ENCODE measurements at places on chromosomes 3 and 15.

- DNase-seq: no peak
Observed at GRCh38 chr3:47520756-47521155, 7.2 kb upstream of the ELP6 start.

DNA sequence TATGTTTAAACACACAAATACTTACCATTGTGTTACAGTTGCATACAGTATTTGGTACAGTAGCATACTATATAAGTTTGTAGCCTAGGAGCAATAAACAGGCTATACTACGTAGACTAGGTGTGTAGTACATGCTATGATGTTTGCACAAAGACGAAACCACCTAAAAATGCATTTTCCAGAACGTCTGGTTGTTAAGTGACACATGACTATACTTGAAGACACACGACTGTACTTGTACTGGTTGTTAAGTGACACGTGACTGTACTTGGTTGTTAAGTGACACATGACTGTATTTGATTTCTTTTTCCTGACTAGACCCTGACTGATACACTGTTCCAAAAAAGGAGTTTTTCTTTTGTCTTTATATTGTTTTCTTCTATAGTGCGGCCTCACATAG, 34.1 kb downstream of the RAB8B start:
- no peak for DNase-seq

GRCh38 chr15:50137893-50138292, 18.9 kb upstream of the ATP8B4 start:
- no peak for DNase-seq

- no peak for DNase-seq
Observed at GRCh38 chr15:58795825-58796224, 24.7 kb downstream of the MINDY2 start.

- DNase-seq: no peak
Observed at GRCh38 chr15:85913461-85913860, 118.7 kb upstream of the KLHL25 start.

DNA sequence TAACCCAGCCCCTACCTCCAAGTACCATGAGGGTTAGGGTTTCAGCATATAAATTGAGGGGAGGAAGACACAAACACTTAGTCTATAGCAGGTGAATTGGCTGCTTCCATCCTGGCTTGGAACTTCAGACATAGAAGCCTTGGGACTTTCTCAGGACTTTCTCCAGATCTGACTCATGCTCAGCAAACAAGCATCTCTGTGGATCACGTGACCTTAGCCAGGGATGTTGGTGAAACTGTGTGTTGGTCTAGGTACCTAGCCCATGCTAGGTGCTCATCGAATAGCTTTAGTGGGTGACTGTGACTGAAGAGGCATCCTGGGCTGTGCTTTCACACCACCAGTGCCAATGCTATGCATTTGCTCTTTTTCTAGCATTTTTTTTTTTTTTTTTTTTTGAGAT, 58.9 kb downstream of the CD47 start:
- no peak for DNase-seq

DNA sequence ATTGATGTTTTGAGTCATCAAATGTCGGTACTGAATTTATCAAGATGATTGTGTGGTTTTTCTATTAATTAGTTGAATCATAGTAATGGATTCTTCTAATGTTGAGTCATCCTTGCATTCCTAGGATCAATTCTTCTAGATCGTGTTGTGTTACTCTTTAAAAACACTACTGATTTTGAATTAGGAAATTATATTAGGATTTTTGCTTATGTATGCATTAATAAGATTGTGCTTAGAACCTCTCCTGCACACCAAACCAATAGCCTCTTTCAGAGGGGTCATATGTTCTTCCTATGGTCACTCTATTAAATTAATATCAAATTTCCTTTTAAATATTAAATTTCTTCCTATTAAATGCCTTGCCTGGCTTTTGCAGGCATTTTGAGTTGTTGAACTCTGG, 151.7 kb upstream of the TOPAZ1 start:
- no peak for DNase-seq

GRCh38 chr3:99439892-99440291, 198.5 kb upstream of the COL8A1 start:
- no peak for DNase-seq

- DNase-seq: no peak
Observed at GRCh38 chr3:71690341-71690841, 34.8 kb downstream of the EIF4E3 start.

GRCh38 chr15:66613743-66614142, 47.9 kb upstream of the LCTL start:
- DNase-seq: no peak

DNA sequence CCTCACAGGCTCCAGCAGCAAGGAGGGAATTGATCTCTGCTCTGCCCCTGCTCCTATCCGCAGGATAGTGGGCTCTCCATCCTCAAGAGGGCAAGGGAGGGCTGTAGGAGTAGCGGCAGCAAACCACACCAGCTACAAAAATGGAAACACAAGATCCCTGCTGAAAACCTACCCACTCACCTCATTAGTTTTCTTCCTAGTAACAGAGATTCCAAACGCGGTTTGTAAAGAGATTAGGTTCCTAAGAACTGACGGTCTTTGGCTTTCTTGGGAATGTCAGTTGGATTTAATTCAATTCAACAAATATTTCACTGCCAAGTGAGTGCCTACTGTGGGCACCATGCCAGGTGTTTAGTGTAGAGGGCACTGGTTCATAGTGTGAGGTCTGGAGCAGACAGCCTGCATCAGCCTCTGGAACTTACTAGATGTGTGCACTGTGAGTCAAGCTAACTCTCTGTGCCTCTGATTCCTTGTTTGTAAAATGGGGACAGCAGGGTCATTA, 84.7 kb downstream of the MRPL46 start:
- DNase-seq: no peak

DNA sequence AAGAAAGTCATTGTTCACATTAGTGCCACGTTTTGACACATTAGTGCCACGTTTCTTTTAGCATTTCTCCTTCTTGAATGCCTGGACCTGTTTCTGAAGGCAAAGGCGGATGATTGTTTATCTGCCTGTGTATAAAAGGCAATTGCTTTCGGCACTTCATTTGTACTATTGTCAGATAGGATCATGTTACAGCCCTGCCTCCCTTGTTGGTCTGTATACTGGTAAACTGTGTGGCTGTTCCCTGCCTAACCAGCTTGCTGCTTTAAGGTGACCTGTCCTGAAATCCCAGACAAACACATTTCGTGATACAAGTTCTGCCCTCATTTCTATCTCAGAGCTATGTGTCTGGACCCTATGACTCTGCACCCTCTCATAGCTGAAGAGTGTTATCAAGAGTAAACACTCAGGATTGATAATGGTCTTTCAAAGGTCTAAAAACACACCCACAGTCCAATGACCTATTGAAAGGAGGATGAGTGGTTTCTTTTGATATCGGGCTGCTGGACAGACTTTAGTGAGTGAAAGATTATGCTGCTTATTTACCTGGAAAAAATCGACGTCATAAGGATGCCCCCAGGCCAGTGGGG, 276.3 kb upstream of the MCTP2 start:
- DNase-seq: no peak

GRCh38 chr3:153111016-153111415, 51.0 kb upstream of the RAP2B start:
- DNase-seq: no peak

- no peak for DNase-seq
Observed at GRCh38 chr3:110806924-110807323, 264.7 kb upstream of the NECTIN3 start.

- no peak for DNase-seq
Observed at GRCh38 chr3:127074900-127075360, 92.0 kb downstream of the PLXNA1 start.

GRCh38 chr3:47940232-47940631, 76.0 kb downstream of the MAP4 start:
- no peak for DNase-seq

DNA sequence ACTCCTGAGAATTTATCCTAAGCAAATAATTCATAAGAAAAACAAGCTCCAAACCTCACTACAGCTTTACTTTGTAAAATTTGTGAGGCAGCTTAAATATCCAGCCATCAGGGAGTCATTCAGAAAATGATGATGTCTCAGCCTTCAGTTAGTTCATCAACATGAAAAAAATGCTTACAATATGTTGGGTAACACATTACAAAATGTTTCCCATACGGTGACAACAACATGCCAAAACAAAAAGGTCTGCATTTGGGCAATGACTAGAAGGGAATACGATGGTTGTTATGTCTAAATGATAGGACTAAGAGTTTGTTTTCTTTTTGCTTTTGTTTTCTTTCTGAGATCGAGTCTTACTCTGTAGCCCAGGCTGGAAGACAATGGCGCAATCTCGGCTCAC, 47.0 kb upstream of the CFAP161 start:
- DNase-seq: no peak

DNA sequence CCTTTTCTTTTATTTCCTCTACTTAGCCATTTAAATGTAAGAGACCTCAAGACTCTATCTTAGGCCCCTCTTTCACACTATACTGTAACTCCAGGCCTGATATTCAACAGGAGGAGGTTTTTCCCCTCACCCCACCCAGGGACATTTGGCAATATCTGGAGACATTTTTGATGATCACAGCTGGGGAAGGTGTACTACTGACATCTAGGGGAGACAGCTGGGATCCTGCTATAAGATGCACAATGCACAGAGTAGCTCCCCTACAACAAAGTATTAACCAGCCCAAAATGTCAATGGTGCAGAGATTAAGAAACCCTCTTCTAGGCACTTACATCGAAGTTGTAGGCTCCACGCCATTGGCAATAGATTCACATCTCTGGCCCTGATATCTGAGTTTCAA, 517.5 kb upstream of the UBE2E2 start:
- DNase-seq: no peak

GRCh38 chr15:58909616-58910015, 23.9 kb downstream of the SLTM start:
- no peak for DNase-seq

GRCh38 chr3:94985778-94986177, 922.9 kb downstream of the NSUN3 start:
- no peak for DNase-seq

- DNase-seq: no peak
Observed at GRCh38 chr3:128342701-128343180, 123.9 kb downstream of the DNAJB8 start.

DNA sequence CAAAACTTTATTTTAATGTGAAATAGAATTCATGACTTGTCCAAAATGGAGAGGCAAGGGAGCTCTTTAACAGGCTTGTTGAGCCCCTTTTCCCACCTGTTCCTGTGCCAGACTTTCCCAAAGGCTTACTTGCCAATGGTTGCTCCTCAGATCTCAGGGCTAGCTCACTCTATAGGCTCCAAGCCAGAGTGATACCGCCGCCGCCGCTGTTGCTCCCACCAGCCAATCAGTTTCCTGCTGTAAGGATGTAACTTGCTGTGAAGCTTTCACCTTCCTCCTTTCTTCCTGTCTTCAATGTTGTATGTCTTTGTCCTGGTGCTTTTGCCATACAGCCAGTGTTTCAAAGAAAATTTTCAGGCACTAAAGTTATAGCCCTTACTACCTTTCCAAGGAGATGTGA, 41.3 kb upstream of the RBM5 start:
- DNase-seq: no peak

GRCh38 chr3:184380185-184380626, 352 bp downstream of the CHRD start:
- peak; percentile 34 for DNase-seq

DNA sequence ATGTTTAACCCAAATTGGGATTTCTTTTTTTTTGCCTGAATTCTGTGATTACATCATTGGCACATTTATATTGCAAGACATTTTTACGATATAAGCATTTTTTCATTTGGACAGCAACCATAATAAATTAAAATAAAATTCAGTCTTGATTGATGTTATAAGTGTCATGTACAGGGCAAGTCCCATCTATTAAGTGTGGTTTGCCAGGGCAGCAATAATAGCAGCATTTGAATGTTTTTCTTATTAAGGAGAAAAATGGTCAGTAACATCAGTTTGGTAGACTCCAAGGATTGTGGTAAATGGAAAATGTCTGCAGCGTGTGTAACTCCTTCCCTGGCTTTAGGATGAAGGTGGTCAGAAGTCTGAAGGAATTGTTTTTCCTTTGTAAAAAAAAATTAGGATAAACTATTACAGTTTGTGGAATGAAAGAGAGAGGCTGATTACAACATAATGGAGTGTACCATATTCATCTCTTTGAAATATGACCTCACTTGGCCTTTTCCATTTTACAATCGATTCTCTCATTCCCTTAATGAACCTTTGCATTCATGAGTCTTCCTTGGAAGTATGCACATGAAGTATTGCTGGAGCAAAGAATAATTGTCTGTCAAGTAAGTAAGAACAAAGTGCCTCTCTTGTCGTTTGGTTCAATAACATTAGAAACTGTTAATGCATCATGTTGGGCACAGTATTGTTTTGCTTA, 405.4 kb upstream of the THRB start:
- DNase-seq: no peak

DNA sequence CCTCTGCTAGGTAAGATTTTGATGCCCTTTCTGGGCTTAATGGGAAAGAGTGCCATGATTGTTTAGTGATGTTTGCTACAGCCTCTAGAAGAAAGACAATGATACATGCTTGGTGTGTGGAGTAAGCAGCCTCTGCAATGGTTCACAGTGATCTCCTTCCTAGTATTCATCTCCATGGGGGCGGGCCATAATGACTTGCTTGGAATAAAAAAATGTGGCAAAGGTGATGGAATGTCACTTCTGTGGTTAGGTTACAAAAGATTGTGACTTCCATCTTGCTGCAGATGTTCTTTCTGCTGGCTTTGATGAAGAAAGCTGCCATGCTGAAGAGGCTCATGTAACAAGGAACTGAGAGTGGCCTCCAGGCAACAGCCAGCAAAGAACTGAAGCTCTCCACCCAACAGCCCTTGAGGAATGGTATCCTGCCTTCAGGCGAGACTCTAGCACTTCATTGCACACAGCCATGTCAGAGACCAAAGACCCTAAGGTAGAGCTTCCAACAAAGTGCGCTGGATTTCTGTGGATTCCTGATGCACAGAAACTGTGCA, 139.1 kb upstream of the LRIG1 start:
- no peak for DNase-seq

- peak; percentile 75 for DNase-seq
Observed at GRCh38 chr15:91706322-91707032, 147.0 kb upstream of the SLCO3A1 start.

DNA sequence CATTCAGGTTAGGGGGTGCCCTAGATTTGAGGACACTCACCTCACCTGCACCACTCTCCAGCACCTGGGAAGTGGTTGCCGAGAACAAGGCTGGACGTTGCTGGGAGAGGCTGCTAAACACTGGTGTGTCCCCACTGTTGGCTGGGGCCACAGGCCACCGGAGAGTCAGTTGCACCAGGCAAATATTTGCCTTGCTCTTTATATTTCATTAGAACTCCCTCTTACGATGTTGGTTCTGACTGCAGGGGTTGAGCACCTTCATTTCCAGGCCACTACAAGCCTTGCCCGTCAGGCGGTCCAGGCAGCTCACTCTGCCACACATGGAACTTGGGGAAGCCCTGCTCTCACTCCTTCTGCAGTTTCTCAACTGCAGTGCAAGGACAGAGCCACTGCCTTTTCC, 30.7 kb downstream of the HCN4 start:
- DNase-seq: no peak

Measured in activated CD8-positive, alpha-beta memory T cell treated with anti-CD3 and anti-CD28 coated beads, Interleukin-2, amount 50 U/mL, for 4 hours (primary cell).